ENCODE measurements at places on chromosomes 5 and 9.

GRCh38 chr9:134293031-134293521 lies 33.2 kb upstream of the RXRA start:
- DNase-seq, result no peak

- no peak for DNase-seq
Measured at GRCh38 chr5:120790339-120790738, 326.2 kb downstream of the PRR16 start.

GRCh38 chr5:28543473-28544098 lies 1505.2 kb upstream of the CDH9 start:
- no peak for DNase-seq

GRCh38 chr5:72265032-72265877 lies 54.8 kb downstream of the MRPS27 start:
- DNase-seq, result no peak

DNA sequence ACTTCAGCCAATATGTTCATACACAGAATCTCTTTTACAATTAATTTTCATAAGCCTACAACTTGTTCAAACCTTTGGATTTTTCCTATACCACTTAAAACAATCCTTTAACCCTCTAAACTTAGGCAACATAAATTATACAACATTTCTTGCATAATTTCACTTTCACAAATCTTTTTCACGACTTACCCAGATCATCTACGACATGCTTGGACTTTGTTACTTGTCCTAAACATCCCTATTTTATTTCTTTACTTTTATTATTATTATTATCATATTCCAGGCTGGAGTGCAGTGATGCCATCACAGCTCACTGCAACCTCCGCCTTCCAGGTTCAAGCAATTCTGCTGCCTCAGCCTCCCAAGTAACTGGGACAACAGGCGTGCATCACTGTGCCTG lies 68.0 kb downstream of the CACNA1B start:
- DNase-seq, result no peak

- no peak for DNase-seq
Measured at GRCh38 chr5:178757049-178757809, 26.8 kb upstream of the ZNF354A start.

GRCh38 chr5:159040181-159040580 lies 59.5 kb downstream of the EBF1 start:
- no peak for DNase-seq

DNA sequence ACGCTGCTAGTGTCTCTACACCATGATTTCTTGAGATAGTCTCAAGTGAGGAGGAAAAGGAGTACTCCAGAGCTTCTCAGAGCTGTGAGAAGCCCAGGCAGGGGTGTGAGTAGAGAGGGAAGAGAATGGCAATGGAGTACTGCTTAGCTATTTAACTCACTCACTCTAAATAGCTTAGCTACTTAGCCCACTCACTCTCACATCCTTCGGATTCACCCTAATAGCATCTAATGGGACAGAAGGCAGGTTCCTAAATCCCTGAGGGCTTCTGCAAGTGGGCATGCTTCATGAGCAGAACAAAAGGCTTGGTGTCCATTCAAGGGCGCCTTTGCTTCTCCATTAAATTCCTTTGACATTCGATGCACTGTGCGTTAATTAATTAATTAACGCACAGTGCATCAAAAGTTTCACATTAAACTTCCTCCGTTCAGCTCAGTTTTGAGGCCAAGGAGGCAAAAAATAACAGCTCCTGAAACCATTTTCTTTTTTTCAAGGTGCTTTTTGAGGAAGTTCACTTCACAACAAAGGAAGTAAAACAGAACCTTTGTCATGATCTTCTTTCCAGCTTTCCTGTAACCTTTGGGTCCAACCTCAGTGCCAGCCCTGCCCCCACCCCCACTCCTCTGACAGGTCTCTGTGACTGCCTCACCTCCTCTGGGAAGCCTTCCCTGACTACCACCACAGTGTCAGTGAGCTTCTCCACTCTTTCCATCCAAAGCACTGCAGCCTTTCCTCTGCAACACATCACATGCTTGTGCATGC lies 294.0 kb downstream of the SEC61B start:
- DNase-seq, result no peak

GRCh38 chr5:131647048-131647769 lies 12.2 kb upstream of the RAPGEF6 start:
- DNase-seq, result no peak

GRCh38 chr5:124599028-124599973 lies 147.1 kb downstream of the ZNF608 start:
- no peak for DNase-seq

DNA sequence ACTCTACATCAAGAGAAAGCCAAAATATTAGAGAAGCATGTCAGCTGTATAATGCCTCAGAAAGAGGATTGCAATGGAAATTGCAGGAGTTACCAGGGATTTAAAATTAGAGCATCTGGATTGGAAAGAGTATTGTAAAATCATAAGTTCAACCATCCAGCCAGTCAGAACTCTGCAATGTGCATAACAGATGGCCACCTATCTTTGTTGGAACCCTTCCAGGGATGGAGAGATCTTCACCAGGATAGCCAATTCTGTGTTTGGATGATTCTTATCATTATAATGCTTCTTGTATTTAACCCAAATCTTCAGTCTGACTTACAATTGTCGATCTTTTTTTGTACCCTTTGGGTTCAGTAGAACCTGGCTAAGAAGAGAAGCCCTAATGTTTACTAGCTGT lies 164.4 kb downstream of the TLR4 start:
- DNase-seq, result no peak

DNA sequence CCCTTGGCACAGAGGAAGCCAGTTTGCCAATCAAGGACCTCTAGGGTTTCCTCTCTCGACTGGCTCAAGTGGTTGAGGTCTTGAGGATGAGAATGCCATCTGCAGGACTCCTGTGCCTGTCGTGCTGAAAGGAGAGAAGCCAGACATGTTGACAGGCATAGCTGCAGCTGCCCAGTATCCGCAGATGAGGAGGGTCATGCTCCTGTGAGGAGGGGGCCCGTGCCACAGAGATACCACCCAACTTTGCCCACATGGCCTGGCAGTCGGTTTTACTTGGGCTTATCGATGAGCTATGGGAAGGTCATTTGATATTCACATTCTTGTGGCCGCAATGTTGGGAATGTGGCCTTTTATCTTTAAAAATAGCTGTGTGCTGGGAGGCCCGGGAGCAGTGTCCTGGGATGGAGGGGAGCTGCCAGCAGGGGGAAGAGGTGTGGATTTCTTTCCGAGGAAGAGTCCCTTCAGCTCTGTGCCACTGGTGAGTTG lies 17.4 kb downstream of the FRMPD1 start:
- DNase-seq, result no peak

DNA sequence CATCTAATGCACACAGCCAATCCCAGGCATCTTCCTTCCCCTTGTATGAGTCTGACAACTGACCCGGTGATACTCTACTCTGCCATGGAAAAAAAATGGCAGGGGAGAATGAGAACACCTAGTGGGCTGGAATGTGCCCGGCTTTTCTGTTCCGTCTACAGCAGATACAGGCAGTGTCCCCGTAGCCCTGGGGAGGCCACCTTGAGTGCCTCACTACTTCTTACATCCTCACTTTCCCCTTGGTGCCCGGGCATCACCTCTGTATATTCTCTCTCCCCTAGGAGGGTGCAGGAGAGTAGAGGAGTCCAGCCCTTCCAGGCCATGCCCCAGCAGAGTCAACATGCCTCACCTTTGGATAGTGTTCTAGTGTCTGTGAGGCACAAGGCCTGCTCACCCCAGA lies 56.2 kb downstream of the SYK start:
- DNase-seq, result no peak

- DNase-seq, result no peak
Measured at GRCh38 chr5:152270096-152270495, 135.0 kb downstream of the NMUR2 start.

DNA sequence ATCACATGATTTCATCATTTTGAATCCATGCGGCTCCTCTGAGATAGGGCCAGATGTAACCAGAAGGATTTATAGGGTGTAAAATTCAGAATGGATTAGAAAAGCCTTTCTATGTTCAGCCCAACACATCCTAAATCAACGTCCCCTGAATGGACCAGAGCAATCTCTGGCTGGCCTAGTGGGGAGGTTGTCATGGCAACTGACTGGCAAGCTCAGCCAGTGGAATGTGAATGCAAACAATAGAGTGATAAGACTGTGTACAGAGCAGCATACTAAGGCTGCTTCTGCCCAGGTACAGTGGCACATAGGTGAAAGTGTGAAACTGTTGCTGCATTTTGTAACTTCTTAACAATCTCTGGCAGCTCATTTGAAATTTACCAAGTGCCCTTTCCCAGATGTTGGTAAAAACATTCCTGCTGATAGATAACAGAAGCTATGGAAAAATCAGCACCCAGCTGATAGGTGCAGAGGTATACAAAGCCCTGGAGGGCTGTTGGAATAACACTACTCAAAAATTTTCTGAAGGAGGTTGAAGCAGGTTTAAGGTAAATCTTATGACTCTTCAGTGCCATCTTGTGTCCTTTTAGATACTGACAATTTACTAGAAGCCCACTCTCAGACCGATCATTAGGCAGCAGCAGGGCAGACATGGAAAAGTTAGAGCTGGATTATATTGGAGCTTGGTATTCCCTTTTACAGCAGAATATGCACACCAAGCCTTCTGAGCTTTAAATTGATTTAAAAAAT lies 267.2 kb downstream of the RAB3C start:
- DNase-seq, result no peak

GRCh38 chr5:62977661-62978060 lies 399.0 kb downstream of the LRRC70 start:
- DNase-seq, result no peak

DNA sequence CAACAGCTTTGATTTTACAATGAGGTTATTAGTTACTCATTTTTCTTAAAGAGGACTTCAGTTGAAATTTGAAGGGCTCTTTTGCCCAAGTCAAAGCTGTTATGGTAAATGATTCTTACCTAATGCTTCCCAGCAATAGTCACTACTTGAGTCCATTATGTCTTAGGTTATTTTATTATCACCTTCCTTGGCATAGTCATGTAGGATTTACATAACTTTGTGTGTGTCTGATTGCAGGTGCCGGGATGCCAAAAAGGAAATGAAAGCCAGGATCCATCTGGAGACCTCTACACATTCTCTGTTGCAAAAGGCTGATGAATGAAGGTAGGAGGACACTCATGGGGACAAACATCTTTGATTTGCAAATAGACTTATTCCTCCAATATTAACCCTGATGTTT lies 38.8 kb upstream of the PLPPR1 start:
- no peak for DNase-seq
